HFFc6 (cell line): ENCODE measurements at places on chromosomes 6 and 20. TPM values are rescaled to one million over a fixed set of nuclear protein-coding genes. Genes with fewer than 3 reads are reported as not detected.

Gene LRRC73
- total RNA-seq = 0.75 to 1.0 TPM (median 0.97 TPM) in 3 replicates

Gene RUNX2
- total RNA-seq = 7.7 to 11.1 TPM (median 8.3 TPM) in 3 replicates

Gene VSX1
- total RNA-seq = not detected in 3 replicates

- H3K36me3 ChIP-seq = peaks cover 19% of the 10 kb centered on the region
- no peak for DNase-seq
- peaks cover 30% of the 10 kb centered on the region for H3K4me1 ChIP-seq
- no peaks in the 10 kb centered on the region for H3K27me3 ChIP-seq
- H3K4me3 ChIP-seq = no peak overlapping the region
These were observed 25.7 kb downstream of the TTI1 start for GRCh38 chr20:38007526-38007925.

DNA sequence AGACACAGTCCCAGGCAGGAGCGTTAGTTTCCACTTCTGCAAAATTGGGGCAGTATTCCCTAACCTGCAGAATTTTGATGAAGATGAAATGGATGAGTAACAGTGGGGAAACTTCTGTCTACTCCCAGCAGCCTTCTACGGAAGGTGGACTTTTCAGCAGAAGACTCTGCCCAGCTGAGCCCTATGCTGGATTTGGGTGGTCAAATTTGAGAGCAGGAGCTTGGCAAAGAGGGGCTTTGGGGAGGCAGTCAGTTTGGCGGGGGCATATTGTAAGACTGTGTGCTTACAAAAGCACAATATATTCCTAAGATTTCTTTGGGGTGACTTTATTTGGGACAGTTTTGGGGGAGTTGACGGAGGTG is 5.4 kb upstream of the SDCBP2 start:
- H3K27me3 ChIP-seq = peaks cover 2% of the 10 kb centered on the region; the same call in 1 of the 2 replicates
- no peak overlapping the region for H3K27ac ChIP-seq
- peaks cover 41% of the 10 kb centered on the region for H3K4me1 ChIP-seq
- H3K4me3 ChIP-seq = no peak overlapping the region
